ENCODE measurements at places on chromosomes 7 and 10. TPM values are rescaled to one million over a fixed set of nuclear protein-coding genes. Genes with fewer than 3 reads are reported as not detected.

Gene PPP1R9A
- total RNA-seq, result 59.1 TPM

Gene PON1
- 0.20 TPM for total RNA-seq

Gene CDC14C
- not detected for total RNA-seq

DNA sequence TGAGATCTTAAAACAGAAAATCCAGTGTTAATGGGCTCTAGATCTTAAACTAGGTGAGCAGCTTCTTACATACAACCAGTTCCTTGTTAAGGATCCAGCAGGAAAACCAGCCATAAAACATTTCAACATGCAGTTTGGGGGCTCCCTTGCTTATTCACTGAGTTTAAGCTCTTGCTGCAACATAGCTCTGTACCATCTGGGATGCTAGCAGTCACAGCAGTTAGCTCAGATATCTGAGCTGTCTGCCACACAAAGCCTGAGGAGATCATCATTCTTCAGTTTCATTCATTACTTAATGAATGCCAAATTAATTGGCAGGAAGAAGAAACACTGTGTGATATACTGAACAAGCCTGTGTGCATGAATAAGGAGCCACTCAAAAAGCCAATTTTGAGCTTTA, 62.8 kb downstream of the PODXL start:
- H3K36me3 ChIP-seq, result peaks cover 7% of the 10 kb centered on the region
- no peak overlapping the region for H3K4me3 ChIP-seq
- no peaks in the 10 kb centered on the region for H3K27me3 ChIP-seq

DNA sequence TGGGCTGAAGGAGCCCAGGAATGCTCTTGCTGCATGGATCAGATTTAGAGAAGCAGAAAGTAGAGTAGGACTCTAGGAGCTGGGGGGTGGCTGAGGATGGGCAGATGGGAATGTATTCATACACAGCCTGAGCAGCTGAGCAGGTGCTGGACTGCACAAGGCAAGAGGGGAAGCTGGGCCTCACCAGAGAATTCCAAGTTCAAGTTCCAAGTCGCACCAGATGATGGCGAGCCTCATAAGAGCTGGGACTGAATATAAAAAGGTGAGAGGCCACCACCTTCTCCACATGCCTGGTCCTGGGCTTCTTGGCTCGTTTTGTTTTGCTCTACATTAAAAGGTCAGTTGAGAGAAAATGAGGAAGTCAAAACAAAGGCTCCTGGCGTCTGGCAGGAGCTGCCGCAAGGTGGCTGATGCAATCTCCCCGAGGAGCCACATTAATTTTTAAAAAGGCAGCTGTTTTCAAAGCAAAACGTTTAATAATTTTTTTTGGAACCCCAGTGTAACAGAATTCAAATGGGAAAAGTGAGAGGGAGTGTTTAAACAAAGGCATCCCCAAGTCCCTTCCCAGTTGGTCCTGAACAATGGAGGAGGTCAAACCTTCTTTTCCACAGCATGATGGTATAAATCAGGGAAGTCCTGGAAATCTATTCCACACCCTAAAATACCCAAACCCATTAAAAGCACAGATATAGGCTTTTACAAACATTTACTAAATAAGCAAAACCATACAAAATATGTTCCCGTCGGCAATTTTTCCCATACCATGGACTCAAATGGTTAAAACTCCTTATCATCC, 9.5 kb downstream of the CYREN start:
- H3K4me3 ChIP-seq, result no peak overlapping the region
- H3K36me3 ChIP-seq, result peaks cover 6% of the 10 kb centered on the region
- no peaks in the 10 kb centered on the region for H3K4me1 ChIP-seq
- H3K27me3 ChIP-seq, result no peaks in the 10 kb centered on the region

DNA sequence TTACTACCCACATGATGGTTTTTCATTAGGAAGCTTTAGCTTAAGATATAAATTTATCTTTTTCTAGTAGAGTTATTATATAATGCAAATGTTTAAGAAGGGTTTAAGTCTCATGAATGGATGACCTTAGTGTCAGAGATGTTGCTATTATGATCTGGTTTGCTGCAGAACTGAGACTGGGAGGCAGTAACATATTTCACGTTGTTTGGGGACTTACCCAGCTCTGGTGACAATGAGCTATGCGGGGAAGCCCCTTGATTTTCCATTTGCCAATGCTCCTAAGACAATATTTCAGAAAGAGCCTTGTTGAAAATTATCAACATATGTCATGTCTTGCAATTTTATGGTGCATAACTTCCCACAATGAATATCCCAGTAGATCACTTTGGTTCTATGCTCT, 754.6 kb downstream of the REEP3 start:
- H3K36me3 ChIP-seq, result no peaks in the 10 kb centered on the region
- H3K27me3 ChIP-seq, result no peaks in the 10 kb centered on the region
- no peak overlapping the region for H3K4me3 ChIP-seq
- DNase-seq, result no peak
- no peak overlapping the region for H3K27ac ChIP-seq
- no peaks in the 10 kb centered on the region for H3K4me1 ChIP-seq
